ENCODE measurements at places on chromosomes 6 and 20.
A peak's percentile ranks its signal among the peaks of the same experiment; 100 is the strongest.

DNA sequence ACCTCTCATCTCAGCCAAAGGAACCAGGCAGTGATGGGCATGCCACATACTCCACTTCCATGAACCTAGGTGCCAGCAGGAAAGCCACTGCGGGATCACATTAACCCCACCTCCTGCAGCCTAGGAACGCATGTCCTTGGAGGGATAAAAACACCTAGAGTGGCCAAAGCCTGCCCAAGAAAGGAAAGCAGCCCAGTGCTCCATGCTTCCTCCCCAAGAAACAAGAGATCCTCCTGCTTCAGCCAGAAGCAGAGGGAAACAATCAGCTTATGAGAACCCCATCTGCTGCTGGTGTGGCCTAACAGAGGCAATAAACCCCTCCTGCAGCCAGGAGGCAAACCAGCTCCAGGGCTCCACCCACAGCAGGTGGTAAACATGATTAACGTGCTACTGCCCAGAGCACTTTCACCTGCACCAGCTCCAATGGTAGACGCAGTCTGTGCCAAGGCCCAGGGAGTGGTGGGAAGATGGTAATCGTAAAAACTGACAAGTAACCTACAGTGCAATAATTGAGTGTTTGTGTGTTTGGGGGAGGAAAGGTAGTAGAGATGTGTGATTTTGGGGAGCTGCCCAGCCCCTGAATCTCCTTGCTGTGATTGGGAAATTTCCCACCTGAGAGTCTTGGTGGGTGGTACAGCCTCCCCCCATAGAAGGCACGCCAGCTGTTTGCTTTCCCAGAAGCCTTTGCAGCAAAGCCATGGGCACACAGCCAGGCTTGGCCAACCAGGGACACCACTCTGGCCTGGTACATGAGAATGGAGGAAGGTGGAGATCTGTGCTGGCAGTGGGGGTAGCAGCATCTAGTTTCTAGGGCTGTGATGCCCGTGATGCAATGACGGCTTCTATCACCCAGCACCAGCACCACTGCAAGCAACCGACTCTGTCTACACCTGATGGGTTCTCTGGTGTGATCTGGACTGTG is 50.6 kb upstream of the TBC1D7 start:
- no peak for DNase-seq

GRCh38 chr6:43947860-43948259 is 177.8 kb downstream of the VEGFA start:
- no peak for DNase-seq

- DNase-seq, result peak; percentile 99
Measured at GRCh38 chr6:7617801-7618764, 28.1 kb downstream of the SNRNP48 start.

DNA sequence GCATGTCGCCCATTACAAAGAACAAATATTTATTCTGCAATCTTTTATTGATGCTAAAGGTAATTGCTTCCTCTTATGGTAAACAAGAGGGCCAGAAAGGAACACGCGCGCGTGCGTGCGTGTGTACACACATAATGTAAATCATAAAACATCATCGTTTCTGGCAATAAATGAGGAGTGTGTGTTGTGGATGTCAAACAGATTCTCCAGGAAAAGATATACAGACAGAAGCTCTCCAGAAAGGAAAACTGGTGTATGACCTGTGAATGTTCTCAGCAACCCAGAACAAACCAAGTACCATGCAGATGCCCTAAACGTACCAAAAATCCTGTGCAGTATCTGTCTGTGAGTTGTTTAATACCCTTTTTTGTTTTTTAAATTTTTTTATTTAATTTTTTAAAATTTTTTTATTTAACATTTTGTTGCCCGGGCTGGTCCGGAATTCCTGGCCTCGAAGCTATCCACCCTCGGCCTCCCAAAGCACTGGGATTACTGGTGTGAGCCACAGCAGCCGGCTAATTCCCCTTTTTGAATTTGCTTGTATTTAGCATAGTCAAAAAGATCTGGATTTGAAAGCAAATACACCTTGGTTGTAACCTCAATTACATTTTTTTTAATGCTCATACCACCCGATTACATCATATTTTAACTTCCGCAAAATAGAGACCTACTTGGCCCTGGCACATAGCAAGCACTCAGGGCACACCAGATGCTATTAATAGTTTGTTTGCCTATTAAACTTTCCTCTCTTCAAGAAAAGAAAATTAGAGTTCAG is 909 bp upstream of the NUDT3 start:
- no peak for DNase-seq

GRCh38 chr6:127457456-127458064 is 1.6 kb downstream of the KIAA0408 start:
- DNase-seq, result no peak

DNA sequence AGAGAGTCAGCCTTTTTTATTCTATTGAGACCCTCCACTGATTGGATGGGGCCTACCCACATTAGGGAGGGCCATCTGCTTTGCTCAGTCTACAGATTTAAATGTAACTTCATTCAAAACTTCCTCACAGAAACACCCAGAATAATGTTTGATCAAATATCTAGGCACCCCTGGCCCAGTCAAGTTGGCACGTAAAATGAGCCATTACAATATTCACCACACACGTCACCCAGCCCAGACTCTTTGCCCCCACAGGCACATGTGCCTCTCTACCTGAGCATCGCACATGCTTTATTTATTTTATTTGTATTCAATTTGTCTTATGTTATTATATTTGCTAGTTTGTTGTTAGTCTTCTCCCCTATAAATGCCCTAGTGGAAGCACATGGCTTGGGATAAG is 70.9 kb upstream of the EYA2 start:
- no peak for DNase-seq

- DNase-seq, result peak; percentile 50
Measured at GRCh38 chr6:56278171-56278591, 30.8 kb upstream of the COL21A1 start.

GRCh38 chr6:97207383-97207782 is 75.6 kb downstream of the MMS22L start:
- DNase-seq, result no peak

DNA sequence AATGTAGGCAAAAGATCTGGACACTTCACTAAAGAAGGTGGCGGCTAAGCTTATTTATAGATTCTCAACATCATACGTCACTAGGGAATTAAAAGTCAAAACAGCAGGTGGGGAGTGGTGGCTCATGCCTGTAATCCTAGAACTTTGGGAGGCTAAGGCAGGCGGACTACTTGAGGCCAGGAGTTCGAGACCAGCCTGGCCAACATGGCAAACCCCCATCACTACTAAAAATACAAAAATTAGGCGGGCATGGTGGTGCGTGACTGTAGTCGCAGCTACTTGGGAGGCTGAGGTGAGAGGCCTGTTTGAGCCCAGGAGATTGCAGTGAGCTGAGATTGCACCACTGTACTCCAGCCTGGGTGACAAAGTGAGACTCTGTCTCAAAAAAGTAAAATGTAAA is 74.6 kb downstream of the GPX5 start:
- DNase-seq, result no peak

- DNase-seq, result no peak
Measured at GRCh38 chr6:90351696-90352095, 55.1 kb upstream of the BACH2 start.

DNA sequence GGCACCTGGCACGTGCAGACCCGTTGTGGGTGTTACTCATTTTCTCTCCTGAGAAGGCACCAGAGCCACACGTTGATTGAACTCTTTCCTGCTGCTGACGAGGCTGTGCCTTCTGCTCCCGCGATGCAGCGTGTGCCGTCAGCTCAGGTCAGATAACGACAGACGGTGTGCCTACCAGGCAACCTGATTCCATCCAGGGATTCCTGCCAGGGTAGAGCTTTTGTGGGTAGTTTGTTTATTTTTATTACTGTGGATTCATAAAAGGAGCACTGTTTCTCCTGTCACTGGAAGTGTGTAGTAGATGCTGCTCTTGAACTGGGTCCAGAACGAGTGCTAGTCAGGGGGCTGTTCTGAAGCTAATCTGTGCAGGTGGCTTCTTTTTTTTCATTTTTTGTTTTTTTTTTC is 20.7 kb downstream of the PRPF6 start:
- DNase-seq, result no peak

DNA sequence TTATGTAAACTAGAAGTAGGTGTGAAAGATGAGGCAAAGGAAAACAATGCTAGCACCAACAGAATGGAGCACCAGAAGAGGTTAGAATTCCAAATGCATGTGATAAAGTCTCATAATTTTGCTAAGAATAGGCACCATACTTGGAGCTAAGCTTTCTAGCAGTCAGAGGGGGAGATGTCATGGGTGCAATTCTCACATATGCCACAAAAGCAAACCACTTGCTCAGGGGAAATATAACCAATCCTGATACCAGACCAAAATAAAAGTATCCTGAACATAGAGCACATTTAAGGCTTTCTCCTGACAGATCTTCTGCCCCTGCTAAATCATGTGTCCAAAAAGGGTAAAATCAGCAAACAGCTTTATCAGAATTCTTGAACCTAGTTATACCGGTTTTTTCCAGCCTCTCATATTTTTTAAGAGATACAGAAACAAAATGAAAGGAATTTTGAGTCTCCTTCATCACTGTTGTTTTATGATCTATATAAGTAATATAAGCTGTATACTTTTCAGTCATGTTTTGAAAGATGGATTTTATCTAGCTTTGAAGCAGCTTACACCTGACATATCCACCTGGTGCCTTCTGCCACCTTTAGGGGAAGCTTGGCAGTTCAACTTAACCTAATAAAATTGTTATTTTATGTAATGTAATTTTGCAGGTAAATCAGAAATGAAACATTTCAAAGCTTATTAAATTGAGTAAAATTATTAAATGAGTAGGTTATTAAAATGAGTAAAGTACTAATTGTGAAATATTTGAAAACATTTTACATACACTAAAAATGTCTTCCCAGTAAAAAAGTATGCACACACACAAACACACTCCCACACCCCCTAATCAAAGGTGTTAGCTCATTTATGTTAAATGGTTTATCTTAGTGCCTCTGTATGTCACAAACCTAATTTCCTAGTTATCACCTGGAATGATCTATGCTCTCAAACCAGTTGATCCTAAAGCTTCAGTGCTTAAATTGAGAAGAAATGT is 2.8 kb downstream of the SPO11 start:
- no peak for DNase-seq

- no peak for DNase-seq
Measured at GRCh38 chr20:21583486-21584168, 69.8 kb upstream of the NKX2-2 start.

GRCh38 chr6:25698631-25699030 is 46.6 kb downstream of the SCGN start:
- DNase-seq, result no peak

DNA sequence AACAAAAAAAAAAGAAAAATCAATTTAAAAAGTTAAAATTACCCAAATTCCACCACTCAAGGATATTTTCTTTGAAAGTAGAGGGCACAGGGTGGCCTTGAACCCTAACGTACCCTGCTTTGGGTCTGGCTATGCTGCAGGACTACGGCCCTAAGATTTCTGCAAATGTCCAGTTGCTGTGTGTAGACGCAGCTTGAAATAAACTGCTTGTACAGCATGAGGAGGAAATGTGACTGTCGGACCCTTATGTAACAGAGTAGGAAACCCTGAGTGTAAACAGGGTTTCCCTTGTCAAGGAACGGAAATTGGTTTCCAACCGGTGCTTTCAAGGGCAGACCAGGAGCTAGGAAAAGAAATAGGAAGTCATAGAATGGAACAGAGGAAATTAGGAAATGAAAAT is 60.7 kb upstream of the SHLD1 start:
- no peak for DNase-seq

- no peak for DNase-seq
Measured at GRCh38 chr20:6053776-6054688, at the start of gene LRRN4. Gene LRRN4, minus strand, starts transcription at chr20:6054060. Its CDS starts 1,261 bp downstream, at chr20:6052799.

DNA sequence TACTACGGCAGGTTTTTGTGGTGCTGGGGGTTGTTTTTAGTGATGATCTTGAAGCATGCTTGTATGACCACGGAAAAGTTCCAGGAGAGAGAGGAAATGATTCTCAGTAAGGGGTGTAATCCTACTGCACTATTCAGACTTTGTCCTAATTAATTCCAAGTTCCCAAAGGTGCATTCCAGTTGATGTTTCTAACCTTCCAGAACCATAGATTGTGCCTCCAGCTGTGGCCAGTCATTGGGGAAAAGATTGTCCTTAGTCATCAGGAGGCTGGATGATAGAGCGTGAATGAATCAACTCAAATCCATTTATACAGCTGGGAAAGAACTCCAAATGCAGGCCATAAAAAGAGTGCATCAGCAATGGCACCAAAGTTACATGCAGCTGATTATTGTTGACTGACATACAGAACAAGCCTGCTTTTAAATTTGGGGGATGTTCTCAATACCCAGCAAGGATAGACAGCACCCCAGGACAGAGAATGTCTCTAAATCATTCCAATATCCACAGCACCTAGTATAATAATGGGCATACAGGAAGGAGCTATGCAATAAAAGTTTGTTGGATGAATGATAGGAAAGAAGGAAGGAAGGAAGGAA is 27.8 kb upstream of the PKHD1 start:
- no peak for DNase-seq

- peak; percentile 45 for DNase-seq
Measured at GRCh38 chr20:34581341-34582184, 23.0 kb downstream of the MAP1LC3A start.

- no peak for DNase-seq
Measured at GRCh38 chr6:22327881-22328280, 31.0 kb upstream of the PRL start.

GRCh38 chr6:111644893-111645430 is 39.3 kb upstream of the TRAF3IP2 start:
- no peak for DNase-seq

DNA sequence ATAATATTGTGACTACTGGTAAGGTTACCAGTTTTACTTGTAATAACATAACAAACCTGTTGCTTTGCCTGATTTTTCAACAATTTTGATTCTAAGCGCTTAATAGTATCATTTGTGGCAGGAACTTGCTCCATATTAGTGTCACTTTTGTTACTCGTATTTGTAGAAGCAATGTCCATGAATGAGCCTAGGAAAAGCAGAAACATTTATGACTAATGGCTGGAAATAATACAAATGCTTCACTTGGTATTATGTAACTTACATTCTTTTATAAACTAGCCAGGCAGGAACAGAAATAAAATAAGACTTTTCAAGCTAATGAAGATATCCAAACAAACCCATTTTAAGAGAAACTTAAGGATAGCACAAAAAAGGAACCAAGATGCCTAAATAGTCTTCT is 38.9 kb downstream of the MAP3K7 start:
- DNase-seq, result no peak

GRCh38 chr6:99592900-99593299 is 13.7 kb upstream of the PRDM13 start:
- no peak for DNase-seq
